Activated T-helper 1 cell treated with anti-CD3 and anti-CD28 coated beads, Interleukin-2, amount 50 U/mL, for 16 hours (primary cell): ENCODE measurements at places on chromosomes 7 and 10.

- DNase-seq, result no peak
Measured at GRCh38 chr10:122054048-122055025, 65.4 kb downstream of the TACC2 start.

GRCh38 chr10:87552248-87552929 lies 47.7 kb downstream of the MINPP1 start:
- DNase-seq, result no peak

DNA sequence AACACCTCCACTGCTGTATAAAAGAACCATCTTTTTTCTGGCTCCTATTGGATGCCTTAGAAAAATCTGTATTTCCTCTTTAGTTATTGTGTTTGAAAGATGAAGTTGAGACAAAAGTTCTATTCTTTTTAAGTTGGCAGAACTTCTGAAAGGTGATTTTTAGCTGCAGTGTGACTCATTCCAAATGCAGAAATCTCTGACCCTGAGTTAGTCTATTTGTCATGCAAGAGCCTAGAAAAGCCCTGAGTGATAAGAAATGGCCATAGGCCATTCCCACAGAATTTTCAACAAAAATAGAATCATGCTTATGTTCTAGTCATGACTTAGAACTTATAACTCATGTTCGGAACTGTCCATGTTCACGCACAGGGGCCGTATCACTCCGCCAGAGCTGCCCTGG lies 89.1 kb downstream of the EGFR start:
- no peak for DNase-seq

- DNase-seq, result no peak
Measured at GRCh38 chr7:37604078-37604477, 79.5 kb upstream of the GPR141 start.

GRCh38 chr7:19715499-19715898 lies 6.7 kb upstream of the POLR1F start:
- no peak for DNase-seq

- no peak for DNase-seq
Measured at GRCh38 chr10:35092851-35093250, 2.7 kb upstream of the CUL2 start.

- DNase-seq, result no peak
Measured at GRCh38 chr7:44259547-44260457, 59.0 kb downstream of the YKT6 start.

GRCh38 chr10:126872768-126873167 lies 32.5 kb upstream of the DOCK1 start:
- DNase-seq, result no peak

- DNase-seq, result no peak
Measured at GRCh38 chr7:34756025-34756437, 98.0 kb downstream of the NPSR1 start.

GRCh38 chr10:94462130-94462529 lies 59.8 kb downstream of the TBC1D12 start:
- no peak for DNase-seq

- no peak for DNase-seq
Measured at GRCh38 chr10:124677749-124678556, 66.2 kb downstream of the FAM53B start.

DNA sequence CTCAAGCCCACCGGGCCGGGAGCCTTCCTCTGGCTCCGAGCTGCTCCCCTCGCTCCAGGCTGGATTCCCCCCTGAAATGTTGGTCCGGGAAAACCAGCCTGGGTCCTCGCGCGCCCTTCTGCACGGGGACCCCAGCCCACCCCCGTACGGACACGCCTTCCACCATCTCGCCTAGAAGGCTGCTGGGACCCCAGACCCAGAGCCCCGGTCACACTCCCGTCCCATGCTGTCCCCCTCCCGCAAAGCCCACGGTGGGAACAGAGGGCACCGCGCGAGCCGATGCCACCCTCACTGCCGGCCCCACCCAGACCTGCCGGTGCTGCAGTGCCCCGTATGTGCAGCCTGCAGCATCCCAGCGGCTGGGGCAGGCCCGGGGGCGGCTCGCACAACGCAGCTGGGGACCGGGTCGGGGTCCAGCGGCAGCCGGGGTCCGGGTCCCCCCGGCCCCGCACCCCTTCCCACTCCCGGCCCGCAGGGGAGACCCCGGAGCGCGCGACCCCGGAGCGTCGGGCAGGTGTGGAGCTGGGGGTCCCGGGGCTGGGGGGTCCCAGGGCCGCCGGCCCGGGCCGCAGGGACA lies 871 bp downstream of the SPOCK2 start:
- no peak for DNase-seq

DNA sequence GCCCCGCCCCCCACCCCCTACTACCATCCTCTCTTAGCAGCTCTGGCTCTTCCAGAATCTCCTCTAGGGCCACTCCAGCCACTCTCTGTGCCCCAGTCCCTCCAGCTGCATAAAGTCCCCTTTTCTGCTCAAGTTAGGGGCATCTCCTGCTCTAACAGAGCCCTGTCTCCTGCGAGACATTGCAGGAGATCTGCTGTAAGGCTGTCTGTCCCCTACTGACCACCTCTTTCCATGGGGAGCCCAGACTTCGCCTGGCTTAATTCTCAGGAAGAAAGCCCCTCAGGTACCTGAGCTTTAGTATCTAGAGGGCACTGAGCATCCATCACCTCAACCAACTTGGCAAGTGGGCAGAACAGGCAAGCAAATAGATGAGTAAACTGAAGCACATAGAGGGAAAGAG lies 200.7 kb upstream of the ZMIZ1 start:
- DNase-seq, result no peak

GRCh38 chr10:26780106-26780792 lies 80.5 kb downstream of the ABI1 start:
- no peak for DNase-seq

DNA sequence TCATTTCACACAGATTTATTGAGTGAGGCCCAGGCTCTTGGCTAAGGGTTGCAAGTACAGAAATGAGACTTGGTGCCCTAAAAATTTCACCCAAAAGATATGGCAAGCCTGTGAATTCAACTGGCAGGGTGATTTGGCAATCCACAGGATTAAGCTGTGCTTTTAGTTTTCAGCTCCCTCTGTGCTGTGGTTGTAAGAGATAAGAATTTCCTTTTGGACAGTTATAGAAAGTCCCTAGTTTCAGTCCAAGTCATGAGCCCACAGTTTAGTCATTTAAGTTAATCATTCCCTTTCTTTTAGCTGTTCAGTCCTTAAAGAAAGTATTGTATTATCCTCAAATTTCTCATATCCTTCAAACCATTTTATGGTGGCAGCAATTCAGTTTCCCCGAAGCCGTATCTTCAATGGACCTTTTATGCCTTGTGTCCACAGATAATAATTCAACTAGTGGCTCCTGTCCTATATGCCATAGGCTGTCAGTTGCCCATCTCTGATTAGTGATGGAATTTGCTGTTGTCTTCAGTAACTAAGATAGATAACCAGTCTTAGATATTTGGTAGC lies 73.4 kb upstream of the NAMPT start:
- DNase-seq, result no peak

DNA sequence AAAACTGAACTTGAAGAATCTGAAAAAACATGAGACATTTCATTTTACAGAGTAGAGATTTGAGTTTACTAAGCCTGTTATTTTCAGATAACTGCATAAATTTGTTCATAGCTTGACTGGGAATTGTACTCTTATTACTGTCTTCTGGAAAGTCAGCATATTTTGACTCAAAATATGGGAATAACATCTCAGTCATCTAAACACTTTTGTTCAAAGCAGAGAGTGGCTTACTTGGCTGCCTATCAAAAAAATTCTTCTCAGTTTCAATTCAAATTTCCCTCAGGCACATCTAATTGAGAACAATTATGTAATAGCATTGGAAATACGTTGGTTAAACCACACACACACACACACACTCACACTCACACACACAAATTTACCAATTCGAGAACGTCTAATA lies 384.6 kb downstream of the ARL4A start:
- no peak for DNase-seq

DNA sequence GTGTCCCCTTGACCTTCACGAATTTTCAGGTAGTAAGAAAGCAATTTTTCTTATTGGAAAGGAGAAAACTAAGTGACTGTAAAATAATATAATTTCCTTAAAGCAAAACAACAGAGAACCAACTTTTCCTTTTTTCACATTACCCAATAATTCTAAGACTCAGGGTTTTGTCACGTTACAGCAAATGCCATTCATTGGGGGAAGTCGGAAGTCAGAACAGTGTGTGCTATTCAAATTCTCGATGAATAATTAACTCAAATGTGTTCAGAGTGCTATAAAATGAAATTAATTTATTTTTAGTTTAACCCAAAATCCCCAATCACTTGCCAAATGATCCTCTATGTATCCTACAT lies 40.0 kb downstream of the DIP2C start:
- DNase-seq, result no peak

GRCh38 chr7:22425361-22425760 lies 68.4 kb upstream of the RAPGEF5 start:
- DNase-seq, result no peak

GRCh38 chr7:81331061-81332018 lies 412.5 kb upstream of the SEMA3C start:
- no peak for DNase-seq

DNA sequence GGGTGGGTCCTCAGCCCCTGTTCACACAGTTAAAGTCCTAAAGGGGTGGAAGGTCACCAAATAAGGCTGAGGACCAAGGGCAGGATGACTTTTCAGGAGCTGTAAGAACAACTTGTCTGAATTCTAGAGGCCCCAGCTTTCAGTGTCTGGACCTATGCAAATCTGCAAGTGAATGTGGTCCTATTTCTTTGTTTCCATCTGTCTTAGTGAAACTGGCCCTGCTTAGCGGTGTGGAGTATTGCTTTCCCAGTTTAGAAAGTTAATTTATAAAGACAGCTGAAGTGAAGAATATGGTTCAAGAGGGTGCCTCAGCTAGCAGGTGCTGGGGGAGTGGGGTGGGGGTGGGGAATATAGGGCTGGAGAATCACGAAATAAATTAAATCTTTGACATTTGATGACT lies 40.1 kb downstream of the HHEX start:
- no peak for DNase-seq

DNA sequence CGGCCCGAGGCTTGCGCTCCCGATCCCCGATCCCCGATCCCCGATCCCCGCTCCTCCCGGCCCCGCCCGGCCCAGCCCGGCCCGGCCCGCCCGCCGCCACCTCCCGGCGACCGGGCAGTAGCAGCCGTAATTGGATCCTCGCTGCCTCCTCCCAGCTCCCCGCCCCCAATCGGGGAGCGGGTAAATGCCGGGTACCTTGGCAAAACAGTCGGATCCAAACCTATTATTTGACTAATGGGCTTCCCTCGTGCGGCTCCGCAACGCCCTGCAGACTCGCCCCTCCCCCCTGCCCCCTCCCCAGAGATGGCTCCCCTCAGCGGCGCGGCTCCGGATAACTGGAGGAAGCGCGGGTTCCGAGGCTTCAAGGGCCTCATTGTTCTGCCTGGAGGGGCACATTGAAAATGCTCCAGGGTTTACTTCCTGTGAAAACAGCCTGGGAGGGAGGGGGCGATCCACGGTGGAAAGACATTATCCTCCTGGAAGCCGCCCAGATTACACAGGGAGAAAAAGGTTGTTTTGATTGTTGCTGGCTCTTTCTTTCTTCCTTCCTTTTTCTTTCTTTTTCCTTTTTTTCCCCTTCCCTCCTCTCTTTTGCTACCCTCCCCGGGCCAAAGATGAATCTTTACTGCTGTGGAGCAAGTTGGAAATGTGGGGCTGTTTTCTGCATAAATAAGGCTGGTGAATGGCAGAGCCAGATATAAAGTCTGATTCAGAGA lies 94.7 kb upstream of the ZMIZ1 start:
- DNase-seq, result peak; percentile 18

GRCh38 chr7:158083526-158084310 lies 503.9 kb downstream of the PTPRN2 start:
- no peak for DNase-seq

GRCh38 chr7:83306502-83306901 lies 143.8 kb upstream of the PCLO start:
- DNase-seq, result no peak
